ENCODE measurements at places on chromosomes 4 and X.

DNA sequence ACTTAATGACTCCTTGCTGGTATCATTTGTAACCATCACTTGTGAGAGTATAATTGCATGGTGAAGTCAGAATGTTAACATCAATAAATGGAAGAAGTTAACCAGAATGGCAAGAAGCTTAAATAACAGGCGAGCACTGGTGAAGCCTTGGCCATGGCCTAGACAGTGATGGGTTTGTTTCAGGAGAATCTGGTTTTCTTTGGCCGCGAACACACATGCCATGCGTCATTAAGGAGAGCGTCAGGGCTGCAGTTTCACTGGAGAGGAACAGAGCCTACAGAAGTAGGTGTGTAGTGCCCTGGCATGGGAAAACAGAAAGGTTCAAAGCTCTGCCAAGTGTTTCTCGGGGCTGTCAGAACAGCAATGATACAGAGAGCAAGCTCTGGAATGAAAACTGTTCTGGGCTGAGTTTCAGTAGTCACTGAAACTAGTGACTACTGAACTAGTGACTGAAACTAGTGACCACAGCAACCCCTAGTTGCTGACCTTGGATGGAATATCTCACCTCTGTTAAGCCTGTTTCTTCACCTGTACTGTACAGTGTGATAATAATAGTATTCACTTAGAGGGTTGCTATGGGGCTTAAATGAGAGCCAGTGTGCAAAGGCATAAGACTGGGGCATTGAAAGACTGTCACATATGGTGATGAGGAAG lies 93.8 kb downstream of the C4orf51 start:
- no peak for DNase-seq

- DNase-seq, result no peak
These were observed 131.5 kb downstream of the HS3ST1 start for GRCh38 chr4:11297201-11297600.

DNA sequence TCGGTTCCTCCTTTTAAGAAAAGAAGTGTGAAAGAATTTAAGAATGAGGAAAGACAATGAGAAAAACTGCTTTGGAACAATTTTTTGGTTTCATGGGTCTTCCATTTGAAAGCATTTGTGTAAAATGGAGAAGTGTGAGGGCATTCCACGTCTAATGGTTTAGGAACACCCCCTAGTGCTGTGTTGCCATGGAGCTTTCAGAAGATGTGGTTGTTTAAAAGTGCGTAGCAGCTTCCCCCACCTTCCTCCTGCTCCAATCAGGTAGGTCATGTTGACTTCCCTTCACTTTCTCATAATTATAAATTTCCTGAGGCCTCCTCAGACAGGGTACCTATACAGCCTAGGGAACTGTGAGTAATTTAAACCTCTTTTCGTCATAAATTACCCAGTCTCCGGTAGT lies 50.0 kb downstream of the UGT2B10 start:
- DNase-seq, result no peak

GRCh38 chr4:121054373-121054772 lies 18.0 kb downstream of the NDNF start:
- DNase-seq, result no peak

DNA sequence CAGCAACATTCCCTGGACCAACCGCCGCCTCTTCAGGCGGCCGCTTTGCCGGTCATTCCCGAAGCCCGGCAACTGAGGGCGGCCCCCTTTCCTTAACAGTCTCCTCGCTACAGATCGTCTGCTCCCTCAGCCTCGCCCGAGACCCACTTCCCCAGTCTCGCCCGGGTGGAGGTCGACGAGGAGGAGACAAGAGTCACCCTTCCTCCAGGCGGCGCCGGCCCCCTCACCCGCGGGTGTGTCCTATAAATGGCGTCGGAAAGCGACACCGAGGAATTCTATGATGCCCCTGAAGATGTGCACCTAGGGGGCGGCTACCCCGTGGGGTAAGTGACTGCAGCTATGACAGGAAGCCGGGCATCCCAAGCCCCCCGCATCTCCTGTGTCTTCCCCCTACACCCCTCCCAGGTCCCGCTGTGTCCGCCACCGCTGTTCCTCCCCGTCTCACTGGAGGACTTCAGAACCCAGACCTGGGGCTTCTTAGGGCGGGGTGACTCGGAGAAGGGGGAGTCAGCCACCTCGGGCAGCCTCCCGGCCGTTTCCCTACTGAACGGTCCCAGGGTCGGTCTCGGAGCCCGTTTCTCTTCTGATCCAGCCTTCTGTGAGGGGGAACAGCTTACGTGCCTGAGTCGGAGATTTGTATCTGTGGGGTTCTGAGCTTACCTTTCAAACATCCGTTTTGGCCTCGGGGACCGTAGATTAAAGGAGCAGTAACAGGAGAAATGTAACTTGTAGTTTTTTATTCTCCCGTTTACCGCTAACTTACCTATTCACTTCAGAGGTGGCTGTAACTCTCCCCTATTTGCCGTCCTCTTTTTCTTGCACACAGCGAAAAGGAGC lies 570 bp downstream of the WDR44 start:
- peak; percentile 18 for DNase-seq

DNA sequence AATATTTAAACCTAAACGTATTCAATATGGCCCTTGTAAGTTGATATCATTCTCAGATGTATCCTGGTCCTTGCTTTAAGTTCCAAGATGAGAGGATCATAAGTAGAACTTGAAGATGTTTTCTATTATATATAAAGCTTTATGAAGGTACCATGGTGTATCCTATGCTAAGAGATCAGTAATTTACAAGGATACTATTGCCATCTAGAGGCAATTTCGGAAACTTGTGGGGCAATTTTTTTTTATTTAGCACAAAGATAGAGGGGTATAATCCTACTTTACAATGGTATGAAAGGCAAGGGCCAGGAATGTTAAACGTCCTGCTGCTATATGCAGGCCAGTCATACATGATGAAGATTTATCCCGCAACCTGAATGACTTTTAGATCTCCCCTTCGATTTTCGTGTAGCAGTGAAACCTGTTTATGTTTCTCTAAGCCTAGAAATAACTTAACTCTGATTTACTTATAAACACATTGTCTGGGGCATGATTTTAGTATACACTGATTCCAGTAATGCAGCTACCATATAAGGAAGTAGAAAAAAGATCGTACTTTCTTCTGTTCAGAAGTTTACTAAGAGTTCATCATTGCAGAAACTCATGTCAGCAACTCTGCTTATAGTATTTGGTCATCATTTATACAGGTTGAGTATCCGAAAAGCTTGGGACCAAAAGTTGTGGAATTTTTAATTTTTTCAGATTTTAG lies 2.6 kb downstream of the SLC25A31 start:
- peak; percentile 51 for DNase-seq

DNA sequence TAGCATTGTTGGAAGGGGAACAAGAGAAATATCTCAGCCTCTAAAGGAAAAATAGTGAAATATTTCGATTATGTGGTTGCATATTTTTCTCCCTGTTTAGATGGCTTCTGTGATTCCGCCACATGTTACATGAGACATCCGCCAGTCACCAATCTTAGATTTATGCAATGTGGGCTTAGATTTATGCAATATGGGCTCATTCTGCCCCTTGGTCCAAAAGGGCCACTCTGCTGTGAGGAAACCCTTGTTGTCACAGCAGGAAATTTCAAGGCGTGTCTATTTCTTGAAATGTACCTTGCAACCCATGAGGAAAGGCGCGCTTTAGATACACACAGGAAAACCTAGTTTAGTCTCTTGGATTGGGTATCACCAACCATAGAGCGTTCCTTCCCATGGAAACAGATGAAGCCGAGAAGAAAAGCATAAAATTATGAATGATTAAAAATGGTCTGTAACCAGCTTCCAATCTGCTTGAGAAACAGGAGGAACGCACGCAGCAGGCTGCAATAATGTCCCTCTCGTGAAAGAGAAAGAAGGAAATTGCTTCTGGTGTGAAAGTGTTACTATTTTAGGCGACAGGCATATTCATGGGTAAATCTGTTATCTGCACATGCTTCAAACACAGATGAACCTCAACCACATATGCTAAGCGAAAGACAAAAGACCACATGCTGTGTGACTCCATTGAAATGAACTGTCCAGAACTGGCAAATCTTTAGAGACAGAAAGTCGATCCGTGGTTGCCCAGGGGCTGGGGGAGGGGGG lies 3.7 kb downstream of the RS1 start:
- no peak for DNase-seq

Data from fibroblast of skin of abdomen (primary cell).